ENCODE measurements at places on chromosomes 2 and 18. TPM values are rescaled to one million over a fixed set of nuclear protein-coding genes. Genes with fewer than 3 reads are reported as not detected.

GRCh38 chr2:29130295-29130694, 15.1 kb downstream of the CLIP4 start:
- DNase-seq: peak; percentile 90

DNA sequence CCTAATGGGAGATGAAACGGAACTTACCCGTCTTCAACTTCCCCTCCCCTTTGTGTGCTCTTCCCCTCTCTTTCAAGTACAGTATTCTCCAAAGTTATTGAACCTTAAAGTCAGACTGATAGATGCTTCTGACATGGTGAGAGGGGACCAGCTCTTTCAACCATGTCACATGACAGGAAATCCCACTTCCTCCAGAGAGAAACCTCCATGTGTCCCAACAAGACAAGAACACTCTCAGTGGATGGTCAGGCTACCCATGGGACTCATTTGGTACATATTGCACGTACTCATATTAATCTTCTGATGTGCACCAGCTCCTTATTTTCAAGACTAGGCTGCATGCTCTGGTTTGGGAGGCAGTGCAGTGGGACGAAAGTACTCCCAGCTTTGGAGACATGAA, 44.6 kb upstream of the REG3G start:
- no peak for DNase-seq

- DNase-seq: no peak
These were observed 66.3 kb downstream of the RTTN start for GRCh38 chr18:70139138-70139537.

LCT gene
- total RNA-seq: not detected

GRCh38 chr2:142868229-142868762, 9.2 kb upstream of the KYNU start:
- DNase-seq: peak; percentile 42

DNA sequence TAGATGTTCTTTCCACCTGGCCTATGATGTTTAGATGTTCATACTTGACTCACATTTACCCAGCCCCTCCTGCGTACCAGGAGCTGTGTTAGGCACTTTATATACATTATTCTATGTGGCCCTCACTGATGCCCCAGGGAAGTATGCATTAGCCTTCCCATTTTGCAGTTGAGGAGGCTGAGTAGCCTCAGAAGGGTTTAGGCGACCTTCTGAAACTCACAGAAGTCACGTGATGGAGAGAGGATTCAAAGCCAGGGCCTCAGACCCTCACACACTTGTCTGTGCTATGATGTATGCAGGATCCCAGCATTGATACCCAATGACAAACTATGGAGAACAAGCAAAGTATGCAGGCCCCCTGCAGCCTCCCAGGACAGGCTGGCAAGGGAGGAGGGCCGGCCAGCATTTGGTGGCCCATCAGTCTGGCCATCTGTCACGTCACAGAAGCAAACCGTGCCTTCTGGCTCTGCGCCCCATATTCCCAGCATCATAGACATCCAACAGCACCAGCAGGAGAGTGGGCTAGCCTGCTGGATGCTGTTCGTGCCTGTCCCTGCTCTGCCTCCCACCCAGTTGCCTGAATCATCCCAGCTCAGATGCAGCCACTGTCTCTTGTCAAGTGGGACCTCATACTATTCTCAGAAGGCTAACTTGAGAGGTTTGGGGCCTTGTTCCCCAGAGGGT, 33.6 kb downstream of the EHD3 start:
- no peak for DNase-seq

GRCh38 chr2:41004700-41005099, 552.8 kb upstream of the SLC8A1 start:
- DNase-seq: no peak

GRCh38 chr2:145047554-145047953, 527.6 kb upstream of the ZEB2 start:
- DNase-seq: no peak

DNA sequence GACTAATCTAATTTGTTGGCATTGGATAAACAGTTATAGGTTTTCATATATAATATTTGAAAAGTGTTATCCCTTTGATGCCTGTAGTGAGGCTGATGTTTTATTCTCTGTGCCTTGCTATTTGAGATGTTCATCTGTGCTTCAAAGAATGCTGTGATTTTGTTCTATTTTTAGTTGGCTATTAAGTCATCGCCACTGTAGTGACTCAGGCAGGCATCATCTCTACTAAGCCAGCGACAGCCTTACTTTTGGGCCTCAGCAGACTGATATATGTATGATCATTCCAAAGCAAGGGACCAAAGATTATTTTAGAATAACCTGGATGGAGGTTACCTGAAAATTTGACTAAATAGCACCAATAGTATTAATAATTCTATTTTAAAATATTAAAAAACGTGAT, 1674.5 kb upstream of the NXPH2 start:
- peak; percentile 72 for DNase-seq
